ENCODE measurements at places on chromosomes 7 and 10.

- no peak for DNase-seq
Measured at GRCh38 chr7:69173341-69173740, 424.9 kb upstream of the AUTS2 start.

DNA sequence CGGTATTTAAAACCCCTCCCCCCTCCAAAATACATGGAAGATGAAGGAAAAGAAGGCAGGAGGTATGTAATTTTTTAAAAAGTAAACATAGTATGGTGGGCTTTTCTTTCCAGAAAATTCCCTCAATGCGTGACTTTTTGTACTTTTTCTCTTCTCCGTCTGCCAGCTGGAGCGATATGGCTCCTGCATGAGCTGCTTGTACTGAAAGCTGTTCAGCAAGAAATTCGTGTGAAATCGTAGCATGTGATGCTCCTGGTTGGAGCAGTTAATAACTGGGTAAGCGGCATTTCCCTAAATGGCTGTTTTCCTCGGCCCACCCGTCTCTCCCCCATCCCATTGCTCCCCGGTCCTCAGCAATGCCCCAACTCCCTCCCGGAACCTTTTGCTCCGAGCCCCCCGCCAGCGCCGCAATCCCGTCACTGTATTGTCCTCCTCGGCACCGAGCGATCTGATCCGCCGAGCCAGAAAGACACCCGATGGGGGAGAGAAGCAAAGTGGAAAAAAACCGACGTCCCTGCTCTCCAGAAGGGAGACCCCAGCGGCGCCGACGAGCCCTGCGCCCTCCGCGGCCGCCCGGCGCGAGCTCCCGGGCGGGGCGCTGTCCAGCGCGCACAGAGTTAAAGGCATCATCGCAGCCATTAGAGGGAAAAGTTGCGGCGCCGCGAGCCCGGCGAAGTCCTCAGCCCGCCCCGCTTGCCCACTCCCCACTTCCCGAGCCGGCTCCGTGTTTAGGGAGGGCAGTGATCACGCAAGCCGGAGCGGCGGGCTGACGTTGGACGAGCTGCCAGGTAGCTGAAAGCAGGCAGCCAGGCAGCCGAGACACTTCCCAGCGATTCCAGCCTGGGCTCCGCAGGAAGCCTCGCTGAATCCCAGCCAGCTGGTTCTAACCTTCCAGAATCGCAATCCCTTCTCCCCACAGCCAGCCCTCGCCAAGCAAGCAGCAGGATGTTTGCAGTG, at the start of gene VSTM2A:
VSTM2A (plus strand) TSS at position 707 of the 957 bp plus-strand sequence. CDS start 356 bp downstream, outside the sequence.
- DNase-seq, result no peak

DNA sequence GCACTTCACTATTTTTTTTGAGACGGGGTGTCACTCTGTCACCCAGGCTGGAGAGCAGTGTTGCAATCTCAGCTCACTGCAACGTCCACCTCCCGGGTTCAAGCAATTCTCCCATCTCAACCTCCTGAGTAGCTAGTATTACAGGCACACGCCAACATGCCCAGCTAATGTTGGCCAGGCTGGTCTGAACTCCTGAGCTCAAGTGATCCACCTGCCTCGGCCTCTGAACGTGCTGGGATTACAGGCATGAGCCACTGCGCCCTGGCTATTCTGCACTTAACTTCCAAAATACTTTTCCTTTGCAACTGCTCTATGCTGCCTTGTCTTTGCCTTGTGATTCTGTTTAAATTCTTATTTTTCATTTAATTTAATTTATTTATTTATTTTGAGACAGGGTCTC, 67.0 kb upstream of the ZNF479 start:
- no peak for DNase-seq

- DNase-seq, result no peak
Measured at GRCh38 chr10:34581801-34582532, 233.1 kb downstream of the PARD3 start.

GRCh38 chr7:38369816-38370493, 96.5 kb upstream of the TARP start:
- DNase-seq, result peak; percentile 84

- peak; percentile 25 for DNase-seq
Measured at GRCh38 chr7:29035044-29035740, 77.1 kb upstream of the TRIL start.

DNA sequence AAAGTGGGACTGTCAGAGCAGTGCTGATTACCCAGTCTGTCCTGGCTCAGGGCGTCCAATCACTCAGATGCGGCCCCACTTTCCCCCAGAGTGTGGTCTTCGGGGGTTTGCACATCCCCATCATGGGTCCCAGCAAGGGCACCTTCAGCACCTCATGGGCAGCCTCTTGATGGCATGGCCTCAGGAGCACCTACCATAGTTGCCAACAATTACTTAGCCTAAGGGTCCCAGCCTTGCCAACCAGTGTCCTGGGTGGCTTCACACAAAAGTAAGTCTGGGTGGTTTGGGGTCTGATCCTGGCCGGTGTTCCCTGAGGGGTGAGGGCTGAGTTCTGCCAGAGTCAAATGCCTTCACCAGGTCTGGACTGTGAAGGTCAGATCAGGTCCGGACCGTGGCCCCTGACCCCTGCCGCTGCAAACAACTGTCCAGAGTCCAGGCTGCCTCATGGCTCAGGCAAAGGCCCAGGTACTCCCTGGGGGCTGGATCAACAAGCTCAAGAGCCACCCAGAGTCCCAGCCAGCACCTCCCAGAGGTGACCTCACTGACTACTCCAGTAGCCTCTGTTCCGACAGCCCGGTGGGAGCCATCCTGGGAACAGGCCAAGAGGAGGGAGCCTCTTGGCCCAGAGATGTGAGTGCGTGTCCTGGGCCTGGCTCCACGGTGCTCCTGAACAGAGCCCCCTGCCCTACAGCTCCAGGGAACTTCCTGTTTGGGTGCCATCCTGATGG, 6.2 kb upstream of the MARVELD1 start:
- DNase-seq, result no peak

GRCh38 chr7:347001-347590, 57.1 kb downstream of the FOXL3 start:
- no peak for DNase-seq

- DNase-seq, result no peak
Measured at GRCh38 chr7:17093461-17093860, 205.0 kb upstream of the AHR start.

DNA sequence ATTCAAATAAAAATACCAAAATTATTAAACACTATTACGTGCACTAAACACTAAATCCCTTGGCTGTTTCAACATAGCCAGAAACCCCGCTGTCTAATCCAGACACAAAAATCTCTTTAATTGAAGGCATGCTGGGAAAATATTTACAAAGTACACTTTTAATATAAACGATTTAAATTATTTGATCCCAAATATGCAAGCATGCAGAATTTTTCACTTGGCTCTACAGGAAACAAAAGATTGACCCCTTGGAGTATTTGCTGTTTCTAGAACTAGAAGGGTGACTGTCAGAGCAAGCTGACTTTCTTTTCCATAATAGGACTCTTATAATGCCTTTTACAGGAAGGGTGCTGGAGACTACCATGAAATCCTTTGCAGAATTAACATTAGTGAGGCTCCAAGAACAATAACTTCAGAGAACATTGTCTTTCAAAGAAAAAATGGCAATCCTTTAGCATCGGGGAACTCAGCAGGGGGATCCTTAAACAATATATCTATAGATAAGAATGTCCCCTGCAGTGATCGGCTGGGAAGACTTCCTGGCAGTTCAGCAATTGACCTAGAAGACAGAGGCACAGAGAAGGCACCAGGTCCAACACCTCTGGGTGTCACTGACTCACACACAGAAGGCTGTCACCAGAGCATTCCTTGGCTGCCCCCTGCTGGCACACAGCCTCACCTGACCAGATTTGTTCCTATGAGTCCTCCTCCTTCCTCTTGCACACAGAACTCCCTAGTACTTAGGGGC, 55.8 kb upstream of the MRLN start:
- DNase-seq, result peak; percentile 39

- no peak for DNase-seq
Measured at GRCh38 chr7:68423356-68423755, 1174.9 kb upstream of the AUTS2 start.

DNA sequence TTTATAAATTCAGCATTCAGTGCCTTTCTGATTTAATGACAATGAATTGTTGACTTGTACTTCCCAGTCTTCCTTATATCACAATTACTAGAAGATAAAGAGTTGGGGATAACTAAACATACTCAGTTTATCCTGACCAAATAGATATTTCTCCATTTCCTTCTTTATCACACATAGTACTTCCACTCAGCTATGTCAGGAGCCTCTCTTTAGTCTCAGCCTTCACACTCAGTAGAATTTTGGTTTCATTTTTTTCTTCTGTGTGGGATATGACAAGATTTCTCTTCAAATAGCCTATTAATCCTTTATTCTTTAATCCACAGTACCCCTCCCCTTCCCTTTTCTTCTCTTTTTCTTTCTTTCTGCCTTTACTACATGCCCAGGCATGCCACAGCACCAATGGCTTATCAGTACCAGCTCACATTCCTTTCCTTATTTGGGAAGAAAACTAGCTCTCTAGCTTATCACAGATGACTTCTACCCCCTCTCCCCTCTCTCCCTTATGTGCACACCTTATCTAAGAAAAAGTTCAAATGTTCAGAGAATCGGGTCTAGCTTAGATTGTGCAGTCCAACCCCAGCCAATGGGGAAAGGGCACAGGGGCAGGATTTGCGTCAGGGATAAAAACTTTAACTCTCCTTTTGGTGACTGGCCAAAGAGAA, 109.0 kb downstream of the PHF14 start:
- DNase-seq, result no peak

- peak; percentile 8 for DNase-seq
Measured at GRCh38 chr10:78578929-78579328, 489.8 kb upstream of the ZMIZ1 start.

DNA sequence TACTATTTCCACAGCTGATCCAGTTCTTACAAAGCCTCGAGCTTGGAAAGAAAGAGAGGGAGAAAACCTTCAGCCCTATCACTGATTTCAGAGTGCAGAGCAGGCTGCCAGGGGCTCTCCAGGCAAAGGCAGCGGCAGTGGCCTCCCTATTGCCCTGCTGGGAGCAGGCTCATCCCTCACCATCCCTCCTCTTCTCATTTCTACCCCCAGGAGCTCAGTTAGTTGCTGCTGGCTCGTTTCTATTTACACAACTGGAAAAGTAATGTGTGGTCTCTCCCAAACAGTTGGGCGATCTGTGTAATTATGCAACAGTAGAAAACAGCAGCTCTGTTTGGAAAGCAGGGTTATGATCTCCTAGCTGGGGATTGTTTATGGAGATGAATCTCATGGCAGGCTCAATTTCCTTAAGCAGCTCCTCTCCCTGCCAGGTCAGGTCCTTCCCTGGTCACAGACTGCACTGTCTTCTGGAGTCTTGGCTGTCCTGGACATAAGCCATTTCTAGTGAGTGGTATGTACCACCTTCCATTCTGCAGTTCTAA, 28.7 kb upstream of the TNS3 start:
- no peak for DNase-seq

DNA sequence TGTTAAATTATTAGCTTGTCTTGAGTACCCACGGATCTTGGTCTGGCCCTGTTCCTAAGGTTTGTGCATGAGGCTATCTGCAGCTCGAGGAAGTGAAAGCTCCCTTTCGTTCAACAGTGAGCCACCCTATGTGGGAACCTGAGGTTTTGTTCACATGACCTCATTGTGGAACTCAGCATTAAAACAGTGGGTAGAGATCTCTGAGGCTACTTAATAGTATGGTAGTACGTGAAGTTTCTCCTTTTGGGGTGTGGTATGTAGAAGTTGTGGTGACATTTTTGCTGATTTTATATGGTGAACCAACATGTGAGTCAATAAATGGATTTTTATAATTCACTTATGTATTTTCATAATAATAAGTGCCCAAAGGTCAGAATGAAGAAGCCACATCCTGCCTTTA, 252.7 kb upstream of the FERD3L start:
- no peak for DNase-seq

- DNase-seq, result no peak
Measured at GRCh38 chr10:5447056-5447455, 34.7 kb downstream of the NET1 start.

DNA sequence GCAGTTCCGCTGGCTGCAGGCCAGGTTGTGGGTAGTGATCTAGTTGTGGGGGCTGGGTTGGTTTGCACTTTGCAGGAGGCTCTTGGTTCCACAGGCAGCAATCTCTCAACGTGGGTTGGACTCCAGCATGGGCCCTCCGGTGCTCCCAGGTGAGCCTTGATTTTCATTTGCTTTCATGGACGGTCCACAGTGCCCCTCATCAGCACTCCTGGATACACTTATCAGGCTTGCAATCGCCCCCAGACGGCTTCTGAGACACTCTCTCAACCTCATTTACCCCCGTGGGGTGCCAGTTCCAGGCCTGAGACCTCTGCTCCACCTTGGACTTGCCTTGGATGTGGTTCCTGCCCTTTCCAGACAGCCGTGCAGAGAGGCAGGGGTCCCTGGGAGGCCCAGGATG, 31.3 kb upstream of the ZNF273 start:
- no peak for DNase-seq
